ENCODE measurements at places on chromosomes 6 and 20.
A peak's percentile ranks its signal among the peaks of the same experiment; 100 is the strongest.

DNA sequence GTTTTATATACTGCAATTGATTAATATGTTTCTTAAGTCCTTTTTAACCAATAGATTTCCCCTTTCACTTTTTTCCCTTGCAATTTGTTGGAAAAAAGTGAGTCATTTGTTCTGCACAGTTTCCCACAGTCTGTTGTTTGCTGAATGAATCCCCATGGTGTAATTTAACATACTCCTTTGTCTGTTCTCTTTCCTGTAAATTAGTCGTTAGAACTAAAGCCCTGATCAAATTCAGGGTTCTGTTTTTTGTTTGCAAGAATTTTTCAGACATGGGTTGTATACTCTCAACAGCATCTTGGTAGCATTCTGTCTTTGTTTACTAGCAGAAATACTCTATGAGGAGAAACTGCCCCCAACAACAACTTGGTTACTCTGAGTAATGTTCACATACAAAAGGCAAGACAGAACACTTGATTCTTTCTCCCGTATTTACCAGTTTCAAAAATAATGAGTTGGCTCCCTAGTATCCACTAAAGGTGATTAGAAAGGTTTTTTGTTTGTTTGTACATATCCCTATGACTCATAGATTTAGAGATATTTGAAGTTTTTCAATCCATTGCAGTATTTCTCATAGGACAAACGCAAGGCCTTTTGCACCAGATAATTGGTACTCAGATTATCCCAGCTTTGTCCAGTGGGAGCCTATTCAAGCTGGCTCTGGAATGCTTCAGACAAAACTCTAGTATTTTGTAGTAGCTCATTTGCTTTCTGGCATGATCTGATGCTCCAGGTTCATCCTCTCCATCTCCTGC, 16.5 kb downstream of the BLOC1S5 start:
- DNase-seq = peak; percentile 16

DNA sequence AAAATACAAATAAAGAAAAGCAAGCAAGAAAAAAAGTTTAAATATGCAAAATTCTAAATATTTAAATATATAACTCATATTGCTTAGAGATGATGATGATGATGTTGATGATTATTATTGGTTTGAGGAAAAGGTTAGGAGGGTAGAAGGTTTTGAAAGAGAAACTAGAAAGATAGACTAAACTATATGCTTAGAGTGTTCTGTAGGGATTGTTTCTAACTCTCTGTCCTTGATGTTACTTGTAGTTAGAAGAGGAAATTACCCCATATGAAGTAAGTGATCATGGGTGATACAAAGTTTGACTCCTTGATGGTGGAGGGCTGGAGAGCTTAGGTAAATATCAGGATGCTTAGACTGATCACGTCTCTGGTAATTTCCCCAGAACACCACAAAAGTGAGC, 159.5 kb downstream of the MEI4 start:
- no peak for DNase-seq

DNA sequence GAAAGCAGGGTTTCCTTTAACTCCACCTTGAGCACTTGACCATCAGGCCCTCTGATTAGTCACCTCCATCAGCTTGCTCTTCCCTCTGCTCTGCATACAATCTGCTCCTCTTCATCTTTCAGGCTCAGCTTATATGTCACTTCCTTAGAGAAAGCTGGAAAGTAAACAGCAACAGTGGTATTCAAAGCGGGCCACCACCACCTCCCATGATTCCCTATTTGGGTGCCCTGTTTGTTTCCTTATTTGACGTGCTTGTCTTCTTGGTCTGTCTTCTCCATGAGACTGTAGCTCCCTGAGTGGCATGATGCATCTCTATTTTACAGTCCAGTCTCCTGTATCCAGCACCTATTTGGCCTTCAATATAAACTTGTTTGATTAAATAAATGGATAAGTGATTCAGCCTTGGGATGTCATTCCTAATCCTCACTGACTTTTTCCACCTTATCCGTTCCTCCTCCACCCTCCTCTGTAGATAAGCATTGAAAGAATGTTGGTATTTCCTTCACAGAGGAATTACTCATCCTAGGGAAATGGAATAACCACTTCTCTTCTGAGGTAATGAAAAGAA, 102.8 kb upstream of the SGK1 start:
- DNase-seq = peak; percentile 86

- DNase-seq = peak; percentile 81
These were observed 276.7 kb downstream of the FARS2 start for GRCh38 chr6:5537967-5538366.

DNA sequence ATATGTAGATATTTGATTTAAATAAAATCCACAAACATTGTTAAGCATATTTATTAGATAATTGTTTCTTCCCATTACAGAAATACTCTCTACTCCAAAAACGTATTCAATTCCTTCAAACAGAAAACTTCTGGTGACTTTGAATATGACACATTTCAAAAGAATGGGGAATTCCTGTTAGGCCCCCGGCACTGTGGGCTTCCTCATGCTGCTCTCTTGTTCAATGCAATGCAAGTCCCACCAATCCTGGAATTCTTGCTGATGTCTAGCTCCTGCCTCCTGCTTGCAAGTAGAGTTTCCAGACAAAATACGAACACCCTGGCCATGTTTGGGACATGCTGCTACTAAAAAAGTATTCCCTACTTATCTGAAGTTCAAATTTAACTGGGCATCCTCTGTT, 544.1 kb downstream of the QKI start:
- DNase-seq = peak; percentile 83

GRCh38 chr6:114810468-114810867, 467.6 kb upstream of the HS3ST5 start:
- no peak for DNase-seq

DNA sequence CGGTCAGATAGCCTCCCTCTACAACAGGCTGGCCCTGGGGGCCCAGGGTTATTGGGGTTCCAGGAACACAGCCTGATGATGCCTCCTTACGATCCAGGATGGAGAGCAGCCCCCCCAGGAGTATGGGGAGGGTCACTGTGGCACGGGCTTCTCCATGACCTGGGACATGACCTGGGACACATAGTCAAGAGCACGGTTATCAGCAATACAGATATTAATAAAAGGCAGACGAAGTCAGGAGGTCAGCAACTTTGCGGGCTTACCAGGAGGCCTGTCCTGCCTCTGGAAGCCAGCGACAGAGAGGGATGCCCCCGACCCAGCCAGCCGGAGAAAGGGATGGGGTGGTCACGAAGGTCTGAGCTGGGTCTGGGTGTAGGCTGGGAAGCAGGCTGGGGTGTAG, 795 bp downstream of the MMP24OS start:
- DNase-seq = no peak

DNA sequence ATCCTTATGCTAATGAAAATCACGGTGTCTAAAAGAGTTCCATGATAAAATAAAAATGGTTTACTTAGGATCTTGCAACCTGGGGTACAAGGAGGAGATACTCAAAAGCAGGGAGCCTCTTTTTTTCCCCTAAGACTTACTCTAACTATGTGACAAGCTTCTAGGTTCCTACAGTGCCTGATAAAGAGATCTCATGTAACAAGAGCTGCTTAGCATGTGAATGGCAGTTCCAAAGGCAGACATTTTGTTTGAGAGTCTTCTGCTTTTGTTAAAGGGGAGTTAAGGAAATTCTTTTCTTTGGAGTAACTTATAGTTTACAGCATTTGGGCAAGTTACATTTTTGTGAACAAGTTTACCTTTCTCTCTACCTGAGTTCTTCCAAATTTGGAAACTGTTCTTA, 945.8 kb upstream of the ADGRB3 start:
- no peak for DNase-seq

DNA sequence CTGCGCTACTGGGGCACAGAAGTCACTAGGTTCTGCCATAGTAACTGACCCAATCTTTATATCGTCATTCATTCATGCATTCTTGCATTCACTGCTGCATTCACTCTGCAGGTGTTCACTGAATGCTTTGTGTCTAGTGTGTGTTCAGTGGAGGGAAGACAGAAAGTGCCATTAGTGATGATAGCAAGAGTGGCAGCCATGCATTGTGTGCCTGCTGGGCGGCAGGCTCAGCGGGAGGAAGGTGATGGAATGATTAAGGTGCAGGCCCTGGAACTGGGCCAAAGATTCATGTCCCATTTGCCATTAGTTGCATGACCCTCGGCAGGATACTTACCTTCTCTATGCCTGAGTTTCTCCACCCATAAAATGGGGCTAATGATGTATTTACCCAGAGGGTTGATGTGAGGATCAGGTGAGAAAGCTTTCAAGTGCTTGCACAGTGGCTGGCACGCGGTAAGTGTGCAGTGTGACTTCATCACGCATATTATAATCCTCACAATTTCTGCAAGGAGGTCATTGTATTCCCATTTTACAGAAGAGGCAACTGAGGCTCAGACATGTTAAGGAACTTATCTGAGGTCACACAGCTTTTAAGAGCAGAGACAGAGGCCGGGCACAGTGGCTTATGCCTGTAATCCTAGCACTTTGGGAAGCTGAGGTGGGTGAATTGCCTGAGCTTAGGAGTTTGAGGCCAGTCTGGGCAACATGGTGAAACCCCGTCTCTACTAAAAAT, 40.1 kb downstream of the ITPR3 start:
- DNase-seq = no peak

- DNase-seq = peak; percentile 81
These were observed 103.2 kb upstream of the BEND6 start for GRCh38 chr6:56851541-56852259.

DNA sequence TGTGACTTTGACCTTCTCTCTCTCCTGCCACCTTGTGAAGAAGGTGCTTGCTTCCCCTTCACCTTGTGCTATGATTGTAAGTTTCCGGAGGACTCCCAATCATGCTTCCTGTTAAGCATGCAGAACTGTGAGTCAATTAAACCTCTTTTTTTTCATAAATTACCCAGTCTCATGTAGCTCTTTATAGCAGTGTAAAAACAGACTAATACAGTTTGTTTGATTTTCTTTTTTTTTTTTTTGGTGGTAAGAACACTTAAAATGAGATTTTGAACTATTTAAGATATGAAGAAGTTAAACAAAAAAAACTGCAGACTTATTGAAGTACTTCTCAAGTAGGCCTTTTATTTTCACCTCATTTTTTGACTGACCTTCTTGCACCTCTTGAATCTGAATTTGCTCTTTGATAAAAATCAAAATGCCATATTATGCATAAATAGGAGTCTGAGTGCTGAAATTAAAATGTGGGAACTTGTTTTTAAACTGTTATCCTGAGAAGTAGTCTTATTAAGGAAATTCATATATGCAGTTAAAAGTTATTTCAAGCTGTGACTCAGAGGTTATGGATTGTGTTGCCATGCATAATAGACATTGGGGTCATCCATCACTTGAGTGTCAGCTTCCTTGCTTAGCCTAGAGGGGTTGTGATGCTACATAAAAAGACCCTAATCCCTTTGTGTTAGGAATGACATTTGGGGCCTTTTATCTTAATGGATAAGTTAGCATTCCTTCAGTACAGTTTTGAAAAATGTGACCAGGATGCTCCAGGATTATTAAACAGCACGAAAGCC, 447.9 kb upstream of the FKBP1C start:
- DNase-seq = no peak

DNA sequence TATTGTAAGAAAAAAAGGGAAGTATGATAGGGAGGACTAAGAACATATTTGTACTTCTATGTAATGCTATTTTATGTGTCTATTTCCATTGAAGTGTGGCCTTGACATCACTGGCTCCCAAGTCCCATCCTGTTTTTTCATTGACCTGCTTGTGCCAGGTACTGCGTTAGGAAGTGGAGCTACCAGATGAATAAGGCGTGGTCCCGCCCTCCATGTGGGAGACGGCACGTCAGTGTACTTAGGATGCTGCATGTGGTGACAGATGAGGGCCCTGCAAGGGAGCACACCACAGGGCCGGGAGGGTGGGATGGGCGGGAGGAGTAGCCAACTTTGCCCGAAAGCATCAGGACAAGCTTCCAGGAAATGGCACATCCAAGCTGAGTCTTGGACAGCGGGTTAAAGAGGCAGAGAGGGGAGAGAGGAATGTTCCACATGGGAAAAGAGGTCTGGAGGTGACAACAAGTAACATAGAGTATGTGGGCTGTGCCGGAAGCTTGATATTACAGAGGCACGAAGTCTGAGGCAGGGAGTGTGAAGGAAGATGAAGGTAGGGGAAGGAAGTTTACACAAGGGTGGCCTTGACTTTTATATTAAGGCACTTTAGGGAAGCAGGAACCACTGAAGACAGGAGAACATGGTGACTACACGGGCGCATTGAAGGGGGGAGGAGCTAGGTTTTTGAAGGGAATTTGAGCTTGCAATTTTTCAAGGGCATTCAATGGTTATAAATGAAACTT, 140.6 kb downstream of the MTHFD1L start:
- no peak for DNase-seq

DNA sequence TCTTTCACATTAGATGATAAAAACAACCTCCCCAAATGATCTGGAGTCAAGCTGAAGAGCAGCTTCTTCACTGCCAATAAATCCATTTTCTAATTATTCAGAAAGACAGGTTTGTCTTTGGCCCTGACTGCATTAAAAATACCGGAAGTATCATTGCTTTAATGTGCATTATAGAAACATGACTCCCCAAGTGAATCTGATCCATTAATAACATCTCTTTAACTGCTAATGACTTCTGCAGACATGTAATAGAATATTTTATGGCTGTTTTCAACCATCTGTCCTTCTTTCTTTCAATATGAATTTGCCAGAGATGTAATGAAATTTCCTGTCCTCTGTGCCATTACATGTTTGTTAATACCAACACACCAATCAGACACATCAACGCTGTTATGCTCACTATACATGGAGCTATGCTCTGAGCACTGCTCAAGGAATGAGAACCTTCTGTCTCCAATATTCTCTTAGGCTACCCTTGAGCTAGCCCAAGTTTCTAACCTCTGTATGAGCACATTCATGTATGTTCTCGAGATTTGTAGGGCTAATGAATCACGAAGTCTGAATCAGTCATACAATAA, 87.8 kb downstream of the LYRM4 start:
- no peak for DNase-seq

DNA sequence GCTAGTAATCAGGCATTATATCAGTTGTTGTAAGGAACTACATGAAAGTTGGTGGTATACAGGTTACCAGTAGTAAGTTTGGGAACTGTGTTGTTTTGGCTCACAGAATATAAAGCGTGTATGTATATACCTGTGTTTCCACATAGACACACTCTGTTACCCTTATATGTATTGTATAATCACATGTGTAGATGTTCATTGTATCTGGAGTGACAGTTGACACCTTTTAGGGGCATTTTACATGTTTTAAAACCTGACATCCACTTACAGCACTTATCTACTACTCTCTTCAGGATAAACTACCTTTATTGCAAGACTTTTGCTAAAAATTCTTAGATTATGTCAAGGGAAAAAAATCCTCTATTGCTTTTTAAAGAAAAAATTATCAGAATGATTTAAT, 228.9 kb downstream of the LAMA2 start:
- DNase-seq = no peak

- DNase-seq = no peak
These were observed 8.6 kb upstream of the FRMD1 start for GRCh38 chr6:168087436-168088160.

DNA sequence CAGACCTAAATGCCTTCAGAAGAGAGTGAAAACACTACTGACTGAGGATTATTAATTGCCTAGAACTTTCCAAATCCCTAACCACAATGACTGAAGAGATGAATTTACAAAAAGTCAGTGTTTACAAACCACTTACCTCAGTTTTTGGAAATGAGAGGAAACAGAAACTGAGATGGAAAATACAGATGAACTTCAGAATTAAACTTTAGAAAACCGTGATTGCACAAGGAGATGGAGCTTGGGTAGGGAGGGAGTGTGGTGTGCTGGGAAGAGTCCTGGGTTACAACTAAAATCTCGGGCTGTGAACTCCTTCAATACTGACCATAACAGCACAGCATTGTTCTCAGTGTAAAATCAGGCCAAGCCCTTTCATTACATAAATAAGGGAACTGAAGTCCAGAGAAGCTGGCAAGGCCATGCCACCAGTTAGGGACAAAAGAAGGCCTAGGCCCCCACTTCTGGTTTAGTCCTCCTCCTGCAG, 4.0 kb downstream of the ELMO2 start:
- DNase-seq = peak; percentile 29

- DNase-seq = no peak
These were observed 2.8 kb downstream of the ADNP start for GRCh38 chr20:50928469-50928868.

Measured in fibroblast of skin of abdomen (primary cell).